Right lung (tissue), 10 donors: ENCODE measurements at places on chromosomes 3 and 15. TPM values are rescaled to one million over a fixed set of nuclear protein-coding genes. Genes with fewer than 3 reads are reported as not detected.

Gene ITIH1
- polyA plus RNA-seq, result not detected

Gene MAGEL2
- polyA plus RNA-seq, result 2.8 TPM

Gene SERPINI2
- 2.2 TPM for polyA plus RNA-seq

Gene ANO10
- polyA plus RNA-seq, result 34.1 TPM

Gene CSPG4
- 30.4 TPM for polyA plus RNA-seq

Gene LXN
- polyA plus RNA-seq, result 267 TPM

Gene DOCK3
- 2.4 TPM for polyA plus RNA-seq

Gene SKOR1
- polyA plus RNA-seq, result 0.28 TPM

Gene GPR149
- polyA plus RNA-seq, result not detected
